B cell (primary cell): ENCODE measurements at places on chromosomes 12 and 14. TPM values are rescaled to one million over a fixed set of nuclear protein-coding genes. Genes with fewer than 3 reads are reported as not detected.
A peak's percentile ranks its signal among the peaks of the same experiment; 100 is the strongest.

Gene TMEM229B
- polyA plus RNA-seq: 4.9 and 8.2 TPM in 2 replicates

Gene PLA2G1B
- not detected in 2 replicates for polyA plus RNA-seq

Gene SOAT2
- 0.31 TPM in 1 of 2 replicates, not detected in the other for polyA plus RNA-seq

Gene BRAP
- polyA plus RNA-seq: 10.4 and 11.7 TPM in 2 replicates

Gene SHMT2
- 203 and 236 TPM in 2 replicates for polyA plus RNA-seq

Gene ESR2
- polyA plus RNA-seq: 3.6 and 5.4 TPM in 2 replicates

Gene NUBPL
- polyA plus RNA-seq: 1.9 and 2.6 TPM in 2 replicates

Gene PAPLN
- polyA plus RNA-seq: 0.69 and 1.2 TPM in 2 replicates

Gene OLR1
- polyA plus RNA-seq: 0.07 TPM in 1 of 2 replicates, not detected in the other

Gene DIP2B
- polyA plus RNA-seq: 16.4 and 21.3 TPM in 2 replicates

Gene SLC17A8
- not detected in 2 replicates for polyA plus RNA-seq

Gene RPL10L
- not detected in 2 replicates for polyA plus RNA-seq

Gene PMEL
- polyA plus RNA-seq: 0.13 and 0.46 TPM in 2 replicates

Gene TAS2R10
- not detected in 2 replicates for polyA plus RNA-seq

Gene PDZRN4
- polyA plus RNA-seq: not detected in 2 replicates

Gene MGAT4C
- not detected in 2 replicates for polyA plus RNA-seq

Gene AICDA
- 1.0 TPM in 1 of 2 replicates, not detected in the other for polyA plus RNA-seq

DNA sequence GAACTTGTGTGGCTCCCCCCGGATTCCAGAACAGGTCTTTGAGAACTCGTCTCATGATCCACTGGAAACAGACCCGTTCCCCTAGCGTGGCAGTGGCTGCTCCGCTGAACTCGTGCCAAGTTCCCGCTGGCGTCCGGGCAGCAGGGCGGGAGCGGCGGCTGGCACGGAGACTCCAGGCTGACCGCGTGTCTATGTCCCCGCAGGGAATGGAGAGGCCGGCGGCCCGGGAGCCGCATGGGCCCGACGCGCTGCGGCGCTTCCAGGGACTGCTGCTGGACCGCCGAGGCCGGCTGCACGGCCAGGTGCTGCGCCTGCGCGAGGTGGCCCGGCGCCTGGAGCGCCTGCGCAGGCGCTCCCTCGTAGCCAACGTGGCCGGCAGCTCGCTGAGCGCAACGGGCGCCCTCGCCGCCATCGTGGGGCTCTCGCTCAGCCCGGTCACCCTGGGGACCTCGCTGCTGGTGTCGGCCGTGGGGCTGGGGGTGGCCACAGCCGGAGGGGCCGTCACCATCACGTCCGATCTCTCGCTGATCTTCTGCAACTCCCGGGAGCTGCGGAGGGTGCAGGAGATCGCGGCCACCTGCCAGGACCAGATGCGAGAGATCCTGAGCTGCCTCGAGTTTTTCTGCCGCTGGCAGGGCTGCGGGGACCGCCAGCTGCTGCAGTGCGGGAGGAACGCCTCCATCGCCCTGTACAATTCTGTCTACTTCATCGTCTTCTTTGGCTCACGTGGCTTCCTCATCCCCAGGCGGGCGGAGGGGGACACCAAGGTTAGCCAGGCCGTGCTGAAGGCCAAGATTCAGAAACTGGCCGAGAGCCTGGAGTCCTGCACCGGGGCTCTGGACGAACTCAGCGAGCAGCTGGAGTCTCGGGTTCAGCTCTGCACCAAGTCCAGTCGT is 1.5 kb downstream of the APOLD1 start:
- DNase-seq: peak; percentile 85

DNA sequence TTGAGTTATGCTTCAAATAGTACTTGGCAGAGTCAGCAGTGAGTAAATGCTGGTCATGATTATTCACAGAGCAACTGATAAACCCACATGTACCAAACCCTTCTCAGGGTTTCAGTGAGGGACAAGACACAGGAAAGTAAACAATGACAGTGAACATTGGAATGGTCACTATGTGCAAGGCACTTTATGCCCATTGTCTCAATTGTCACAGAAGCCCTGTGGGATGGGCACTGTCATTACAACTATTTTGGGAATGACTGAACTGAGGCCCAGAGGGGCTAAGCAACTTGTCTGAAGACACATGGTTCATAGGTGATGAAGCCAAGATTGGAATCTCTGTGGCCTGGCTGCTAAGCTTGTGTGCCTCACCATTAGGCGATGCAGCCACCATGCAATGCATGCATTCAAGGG is 238.5 kb downstream of the RBM19 start:
- DNase-seq: no peak

- DNase-seq: no peak
Measured at GRCh38 chr14:103207388-103208072, 84.3 kb downstream of the TNFAIP2 start.

DNA sequence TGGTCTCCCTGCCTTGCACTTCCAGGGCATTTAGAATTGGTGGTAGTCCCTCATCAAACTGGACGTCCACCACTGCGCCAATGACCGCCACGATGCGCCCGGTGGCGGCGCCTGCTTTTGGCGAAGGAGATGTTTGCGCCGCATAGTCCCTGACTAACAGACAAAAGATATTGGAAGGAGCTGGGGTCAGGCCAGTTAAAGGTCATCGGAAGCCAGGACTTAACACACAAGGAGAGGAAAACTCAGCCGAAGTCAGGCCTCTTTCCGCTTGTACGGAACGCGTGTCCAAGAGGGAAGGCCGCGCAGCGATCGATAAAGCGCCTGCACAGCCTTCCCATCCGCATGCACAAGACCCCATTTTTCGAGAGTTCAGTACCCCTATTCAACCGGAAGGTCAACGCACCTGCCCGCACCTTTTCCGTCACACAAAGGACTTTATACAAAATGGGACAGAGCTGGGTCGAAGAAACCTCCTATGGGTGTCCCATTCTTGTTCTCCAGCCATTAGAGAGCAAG is 525 bp downstream of the ATP5F1B start:
- no peak for DNase-seq

DNA sequence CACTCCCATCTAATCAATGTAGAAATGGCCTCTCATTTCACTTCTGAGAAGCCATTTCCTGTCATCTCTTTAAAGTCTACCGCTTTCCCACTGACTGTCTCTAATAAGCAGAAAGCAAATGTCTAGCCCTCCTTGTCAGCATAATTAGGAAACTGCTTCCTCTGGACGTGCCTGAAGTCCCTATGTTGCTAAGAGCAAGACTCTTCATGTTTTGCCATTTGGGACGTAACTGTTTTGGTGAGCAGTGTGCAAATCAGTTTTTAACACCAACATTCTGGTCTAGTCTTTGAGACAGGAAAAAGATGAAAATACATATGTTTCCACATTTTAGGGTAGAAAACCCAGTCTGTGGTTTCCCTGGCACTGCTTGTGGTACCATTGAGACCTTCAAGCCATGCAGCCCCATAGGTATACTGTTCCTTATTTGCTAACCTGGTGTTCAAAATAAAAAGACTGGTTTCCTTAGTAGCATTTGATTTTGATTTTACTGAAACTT is 22.2 kb downstream of the IFNG start:
- no peak for DNase-seq

- DNase-seq: no peak
Measured at GRCh38 chr14:29971101-29971500, 43.5 kb upstream of the PRKD1 start.

DNA sequence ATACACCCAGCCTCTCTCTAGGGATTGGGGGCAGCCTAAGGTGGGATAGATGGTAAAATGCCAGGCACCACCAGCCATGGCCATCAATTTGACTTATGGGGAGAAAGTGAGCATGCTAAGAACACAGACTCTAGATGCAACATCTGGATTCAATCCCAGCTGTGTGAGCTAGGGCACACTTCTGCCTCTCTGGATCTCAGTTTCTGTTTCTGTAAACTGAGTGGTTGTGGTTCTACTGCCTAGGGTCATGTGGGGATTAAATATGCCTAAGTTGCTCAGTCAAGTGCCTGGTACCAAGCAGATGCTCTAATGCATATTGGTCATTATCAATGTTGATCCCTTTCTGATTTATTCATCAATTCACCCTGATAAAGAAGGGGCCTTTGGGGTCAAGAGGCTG is 12.6 kb upstream of the OAS1 start:
- DNase-seq: no peak

GRCh38 chr12:96886998-96887677 is 19.9 kb upstream of the NEDD1 start:
- no peak for DNase-seq

- DNase-seq: no peak
Measured at GRCh38 chr12:3821441-3821840, 51.8 kb downstream of the PARP11 start.

- no peak for DNase-seq
Measured at GRCh38 chr14:22932146-22932545, 3.0 kb upstream of the PRMT5 start.

- no peak for DNase-seq
Measured at GRCh38 chr12:120649442-120650232, 9.2 kb downstream of the CABP1 start.

DNA sequence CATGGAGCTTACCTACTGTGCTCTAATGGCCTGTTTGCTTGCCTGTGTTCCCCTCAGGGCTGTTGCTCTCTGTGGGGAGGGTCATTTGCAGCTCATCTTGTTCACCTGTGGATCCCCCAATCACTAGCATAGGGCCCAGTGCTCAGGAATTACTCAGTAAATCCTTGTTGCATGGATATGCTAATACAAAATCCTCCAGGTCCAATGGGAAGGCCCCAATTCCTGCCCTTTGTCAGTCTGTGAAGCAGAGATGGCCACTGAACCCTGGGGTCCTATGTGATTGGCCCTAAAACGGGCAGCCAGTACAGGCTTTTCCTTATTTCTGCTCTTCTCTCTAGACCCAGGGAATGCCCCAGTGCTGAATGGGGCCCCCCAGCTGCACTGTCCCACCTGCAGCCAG is 44.1 kb downstream of the FOS start:
- DNase-seq: no peak

GRCh38 chr14:90179809-90180779 is 76.3 kb upstream of the PSMC1 start:
- DNase-seq: no peak

DNA sequence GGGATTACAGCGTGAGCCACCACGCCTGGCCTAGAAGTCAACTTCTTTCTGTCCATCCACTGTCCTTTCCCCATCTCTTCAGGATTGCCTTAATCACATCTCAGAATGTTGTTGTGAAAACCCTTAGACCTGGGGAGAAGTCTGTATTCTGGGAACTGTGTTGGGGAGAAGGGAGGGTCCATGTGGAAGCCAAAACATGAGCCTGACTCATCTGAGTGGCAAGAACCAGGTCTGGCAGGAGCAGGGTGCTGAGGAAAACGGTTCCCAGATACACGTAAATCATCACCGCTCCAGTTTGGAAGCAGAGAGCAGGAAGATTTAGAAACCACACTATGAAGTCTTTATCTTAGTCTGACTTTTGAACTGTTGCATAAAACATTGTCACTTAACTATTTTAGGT is 245.6 kb upstream of the RGS6 start:
- DNase-seq: no peak

- peak; percentile 47 for DNase-seq
Measured at GRCh38 chr12:26971963-26972362, 33.7 kb downstream of the FGFR1OP2 start.

DNA sequence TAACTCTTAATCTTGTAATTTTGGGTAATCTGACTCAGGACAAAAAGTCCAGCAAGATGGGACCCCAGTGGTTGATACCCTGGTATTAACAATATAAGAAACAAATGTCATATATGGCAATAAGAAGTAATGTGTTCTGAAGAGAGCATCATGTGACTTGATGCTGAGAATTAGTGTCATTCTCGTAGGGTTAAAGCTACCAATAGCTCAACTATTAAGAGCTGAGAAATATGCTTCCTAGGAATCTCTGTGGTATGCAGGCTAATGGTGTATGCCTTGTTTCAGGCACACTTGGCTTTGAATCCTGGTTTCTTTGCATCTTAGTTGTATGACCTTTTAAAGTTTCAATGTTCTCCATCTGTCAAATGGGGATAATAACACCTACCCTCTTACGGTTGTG is 9.1 kb downstream of the MYRFL start:
- DNase-seq: no peak

GRCh38 chr12:110639336-110640141 is 25.6 kb downstream of the TCTN1 start:
- no peak for DNase-seq

GRCh38 chr12:39145175-39145999 is 240.0 kb upstream of the CPNE8 start:
- DNase-seq: no peak

GRCh38 chr14:73492043-73492552 is 1.4 kb downstream of the RIOX1 start:
- no peak for DNase-seq

- DNase-seq: no peak
Measured at GRCh38 chr12:107109726-107110719, 16.7 kb upstream of the CRY1 start.

DNA sequence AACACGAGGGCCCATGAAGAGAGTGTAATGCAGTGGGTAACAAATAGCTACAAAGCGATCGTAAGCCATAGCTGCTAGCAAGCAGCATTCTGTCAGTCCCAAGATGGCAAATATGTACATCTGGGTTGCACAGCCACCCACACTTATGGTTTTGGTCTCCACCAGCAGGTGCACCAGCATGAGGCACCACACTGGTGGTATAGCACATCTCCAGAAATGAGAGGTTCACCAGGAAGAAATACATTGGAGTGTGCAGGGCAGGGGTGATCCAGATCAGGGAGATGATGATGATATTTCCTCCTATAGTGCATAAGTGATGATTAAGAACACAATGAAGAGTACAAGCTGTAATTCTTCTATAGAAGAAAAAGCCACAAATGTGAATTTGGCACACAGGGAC is 26.4 kb upstream of the OR10A7 start:
- DNase-seq: no peak

GRCh38 chr12:115648463-115648862 is 629.0 kb downstream of the MED13L start:
- no peak for DNase-seq

GRCh38 chr14:66174453-66174891 is 311.7 kb upstream of the CCDC196 start:
- DNase-seq: no peak

DNA sequence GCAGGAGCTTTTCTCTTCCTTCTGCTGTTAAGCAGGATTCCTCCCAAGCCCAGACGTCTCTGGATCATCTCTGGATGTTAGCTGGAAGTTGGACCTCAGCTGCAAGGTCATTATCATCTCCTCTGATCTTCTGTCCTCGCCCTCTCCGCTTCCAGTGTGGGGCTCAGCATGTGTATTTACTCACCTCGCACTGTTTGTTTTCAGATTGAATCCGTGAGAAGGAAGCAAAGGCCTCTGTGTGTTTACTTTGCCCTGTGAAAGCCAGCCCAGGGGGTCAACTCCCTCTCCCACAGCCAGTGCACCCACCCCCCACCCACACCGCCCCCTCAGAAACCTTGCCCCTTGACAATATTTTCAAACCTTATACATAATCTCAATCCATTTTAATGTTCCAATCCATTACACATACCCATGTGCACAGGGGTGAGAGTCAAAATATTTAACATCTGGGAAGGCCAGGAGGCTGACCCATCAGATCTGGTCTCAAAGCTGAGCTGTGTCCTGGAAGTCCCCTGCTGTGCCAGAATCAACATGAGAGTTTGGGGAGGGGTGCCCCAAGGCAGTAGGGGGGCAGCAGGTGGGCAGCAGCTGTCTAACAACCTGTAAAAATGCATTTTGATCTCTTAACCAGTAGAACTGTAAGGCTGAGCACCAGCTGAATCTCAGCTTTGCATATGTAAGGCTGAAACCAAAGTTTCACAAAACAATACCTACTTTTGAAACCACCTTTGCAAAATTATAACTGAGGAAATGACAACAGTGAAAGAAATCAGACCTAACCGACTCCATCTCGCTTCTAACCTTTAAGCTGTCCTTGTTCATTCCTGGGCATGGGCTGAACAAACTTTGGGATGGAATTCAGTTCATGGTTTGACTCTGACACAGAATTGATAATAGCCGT is 157.9 kb downstream of the ZNF664 start:
- no peak for DNase-seq

GRCh38 chr12:94644141-94644979 is 6.0 kb downstream of the TMCC3 start:
- DNase-seq: peak; percentile 40
